Cerebellar nuclear complex (tissue), 1 donor: ENCODE measurements at places on chromosomes 4 and X.

DNA sequence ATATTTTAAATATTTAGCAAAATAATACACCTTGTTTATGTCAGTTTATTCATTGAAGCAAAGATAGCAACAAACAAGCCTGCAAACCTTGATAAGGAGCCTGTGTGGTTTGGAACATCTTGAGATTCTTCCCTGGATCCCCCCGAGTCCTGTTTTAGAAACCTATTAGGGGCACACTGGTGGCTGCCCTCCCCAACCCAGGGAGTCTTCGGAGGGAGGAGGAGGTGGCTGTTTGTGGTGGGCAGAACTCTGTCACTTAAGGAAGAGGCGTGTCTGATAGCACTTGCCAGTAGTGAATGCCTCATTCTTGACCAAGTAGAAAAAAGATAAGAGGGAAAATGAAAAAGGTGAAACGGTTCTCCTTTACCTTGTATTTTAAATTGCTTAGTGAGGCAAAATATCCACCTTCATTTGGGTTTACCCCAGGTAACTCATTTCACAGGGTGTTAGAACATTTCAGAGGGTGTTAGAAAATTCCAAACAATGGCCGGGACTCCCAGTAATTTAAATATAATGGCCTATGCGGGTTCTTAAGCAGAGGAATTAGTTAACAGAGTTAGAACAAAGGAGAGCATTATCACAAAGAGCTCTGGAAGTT is 10.4 kb downstream of the KIT start:
- no peak for DNase-seq

DNA sequence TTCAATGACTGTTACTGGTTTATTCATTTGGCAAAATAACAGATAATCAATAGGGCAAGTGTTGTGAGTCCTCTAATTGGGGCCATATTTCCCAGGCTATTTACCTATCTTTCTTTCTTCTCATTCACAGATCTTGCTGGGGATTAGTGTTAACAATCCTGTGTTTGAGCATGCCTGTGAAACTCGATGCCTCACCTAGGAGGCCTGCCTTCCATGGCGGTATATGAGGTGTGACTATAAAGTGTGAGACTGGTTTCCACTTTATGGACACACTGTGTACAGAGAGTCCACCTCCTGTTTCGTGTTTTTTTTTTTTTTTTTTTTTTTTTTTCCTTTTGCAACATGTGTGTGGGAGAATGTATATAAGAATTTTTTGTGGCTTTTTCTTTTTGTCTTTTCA is 199.3 kb downstream of the BMPR1B start:
- DNase-seq, result no peak

DNA sequence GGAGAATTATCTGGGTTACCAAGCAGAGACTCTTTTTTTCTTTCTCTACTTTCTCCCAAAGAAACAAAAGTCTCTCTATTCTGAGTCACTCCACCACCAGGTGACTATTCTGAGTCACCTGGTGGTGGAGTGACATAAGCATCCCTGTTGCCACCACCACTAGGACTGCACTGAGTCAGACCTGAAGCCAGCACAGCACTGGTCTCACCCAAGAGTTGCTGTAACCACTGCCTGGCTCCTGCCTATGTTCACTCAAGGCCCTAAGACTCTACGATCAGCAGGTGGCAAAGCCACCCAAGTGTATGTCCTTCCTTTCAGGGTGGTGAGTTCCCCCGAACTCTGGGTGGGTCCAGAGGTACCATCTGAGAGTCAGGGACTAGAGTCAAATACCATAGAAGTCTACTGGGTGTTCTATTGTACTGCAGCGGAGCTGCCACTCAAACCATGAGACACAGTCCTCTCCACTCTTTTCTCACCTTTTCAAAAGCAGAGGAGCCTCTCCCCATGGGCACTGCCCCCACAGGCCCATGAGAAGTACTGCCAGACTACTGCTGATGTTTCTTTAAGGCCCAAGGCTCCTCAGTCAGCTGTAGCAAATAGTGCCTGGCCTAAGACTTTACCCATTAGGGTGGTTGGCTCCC is 209.6 kb upstream of the IRS4 start:
- DNase-seq, result no peak

DNA sequence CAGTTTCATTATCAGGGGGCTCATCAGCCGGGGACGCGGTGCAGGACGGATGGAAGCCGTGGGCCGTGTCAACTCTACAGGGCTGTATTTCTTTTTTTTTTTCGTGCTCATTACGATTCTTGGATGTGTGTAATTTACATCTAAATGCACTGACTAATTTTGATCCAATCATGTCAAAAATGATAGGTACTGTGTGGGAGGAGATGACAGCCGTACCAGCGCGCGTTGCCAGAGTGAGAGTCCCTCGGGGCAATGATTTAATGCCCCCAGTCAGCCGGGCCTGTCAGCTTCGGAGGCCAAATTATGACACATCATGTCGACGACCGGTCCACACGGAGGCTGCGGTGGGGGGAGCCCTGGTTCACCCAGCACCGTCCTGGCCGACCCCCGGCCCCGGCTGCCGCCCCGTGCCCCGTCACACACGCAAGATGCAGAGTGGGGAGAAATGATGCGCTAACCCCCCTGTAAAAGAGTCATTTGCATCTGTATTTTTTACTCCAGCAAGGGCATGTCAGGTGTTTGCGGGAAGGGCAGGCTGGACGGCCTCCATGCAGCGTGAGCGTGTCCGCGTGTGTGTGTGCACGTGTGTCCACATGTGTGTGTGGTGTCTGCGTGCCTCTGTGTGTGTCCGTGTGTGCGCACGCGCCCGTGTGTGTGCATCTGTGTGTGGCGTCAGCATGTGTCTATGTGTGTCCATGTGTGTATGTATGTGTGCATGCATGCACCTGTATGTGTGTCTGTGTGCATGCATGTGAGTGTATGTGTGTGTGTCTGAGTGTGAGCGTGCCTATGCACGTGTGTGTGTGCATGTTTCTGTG is 74.3 kb upstream of the PPP2R3B start:
- DNase-seq, result no peak

DNA sequence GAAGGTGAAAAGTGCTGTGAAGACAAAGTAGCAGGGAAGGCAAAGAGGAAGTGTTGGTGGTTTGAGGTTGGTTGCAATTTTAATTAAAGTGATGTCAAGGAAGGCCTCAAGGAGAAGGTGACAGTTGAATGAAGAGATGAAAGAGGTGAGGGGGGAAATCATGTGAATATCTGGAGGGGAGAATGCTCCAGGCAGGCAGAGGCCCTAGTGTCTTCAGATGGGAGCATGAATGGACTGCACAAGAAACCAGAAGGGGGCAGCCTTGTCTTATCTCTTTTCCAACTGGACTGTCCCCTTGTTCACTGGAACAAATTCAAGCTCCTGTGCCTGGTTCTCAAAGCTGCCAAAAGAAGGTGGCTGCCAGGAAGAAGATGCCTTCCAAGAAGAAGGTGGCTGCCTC is 68.4 kb downstream of the MAOB start:
- DNase-seq, result peak; percentile 1

DNA sequence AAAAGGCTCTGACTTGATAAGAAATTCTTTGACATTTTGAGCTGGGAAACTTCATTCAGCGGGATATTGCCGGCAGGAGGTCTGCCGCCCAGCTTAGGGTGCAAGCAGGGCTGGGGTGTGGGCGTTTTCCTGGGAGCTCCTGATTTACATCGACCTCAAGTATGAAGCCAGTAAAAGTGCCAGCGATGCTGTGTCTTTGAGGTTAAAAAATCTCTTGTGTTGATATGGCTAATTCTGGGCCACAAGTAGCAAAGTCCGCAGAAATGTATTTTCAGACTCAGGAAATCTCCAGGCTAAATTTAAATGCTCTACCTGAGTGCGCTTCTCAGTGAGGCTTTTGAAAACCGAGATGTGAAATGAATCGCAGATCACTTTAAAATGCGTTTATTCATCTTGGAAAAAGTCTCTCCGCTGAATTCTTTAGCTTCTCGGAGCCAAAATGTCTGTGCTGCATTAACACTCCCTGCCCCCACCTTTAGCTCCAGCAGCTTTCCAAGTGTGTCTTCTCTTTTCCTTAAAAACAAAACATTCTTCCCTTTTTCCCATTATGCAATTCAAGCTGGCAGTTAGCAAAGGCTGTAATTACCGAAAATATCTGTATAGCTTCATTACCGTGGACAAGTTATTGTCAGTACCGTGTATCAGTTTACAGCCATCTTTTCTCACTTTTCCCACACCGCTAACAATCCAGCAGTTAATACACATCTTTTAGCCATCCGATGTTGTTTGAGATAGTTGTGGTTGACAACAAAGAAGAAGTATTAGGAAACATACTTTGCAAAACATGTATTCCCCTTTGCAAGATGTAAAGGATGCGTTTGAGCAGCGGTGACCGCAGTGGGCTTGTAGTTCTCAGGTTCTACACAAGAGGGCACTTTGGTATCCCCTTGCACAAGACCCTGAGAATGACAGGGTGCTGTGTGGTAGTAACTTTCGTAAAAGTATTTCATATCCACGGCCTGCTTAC is 136.0 kb upstream of the STX18 start:
- DNase-seq, result no peak

DNA sequence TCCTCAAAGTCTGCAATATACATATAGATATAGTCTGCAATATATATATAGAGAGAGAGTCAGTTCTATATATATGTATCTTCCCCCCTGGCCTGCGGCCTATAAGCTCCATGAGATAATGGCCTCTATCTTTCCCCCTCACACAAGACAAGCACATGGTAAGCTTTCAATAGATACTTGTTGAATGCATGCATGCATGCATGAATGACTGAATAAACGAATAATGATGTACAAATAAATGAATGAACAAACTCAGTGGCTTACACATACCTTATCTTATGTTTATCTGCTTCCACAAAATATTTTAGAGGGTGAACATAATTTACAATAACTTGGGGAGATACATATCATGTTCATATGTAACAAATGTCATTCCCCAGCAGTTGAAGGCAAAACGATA is 6.3 kb upstream of the GPM6A start:
- DNase-seq, result no peak

DNA sequence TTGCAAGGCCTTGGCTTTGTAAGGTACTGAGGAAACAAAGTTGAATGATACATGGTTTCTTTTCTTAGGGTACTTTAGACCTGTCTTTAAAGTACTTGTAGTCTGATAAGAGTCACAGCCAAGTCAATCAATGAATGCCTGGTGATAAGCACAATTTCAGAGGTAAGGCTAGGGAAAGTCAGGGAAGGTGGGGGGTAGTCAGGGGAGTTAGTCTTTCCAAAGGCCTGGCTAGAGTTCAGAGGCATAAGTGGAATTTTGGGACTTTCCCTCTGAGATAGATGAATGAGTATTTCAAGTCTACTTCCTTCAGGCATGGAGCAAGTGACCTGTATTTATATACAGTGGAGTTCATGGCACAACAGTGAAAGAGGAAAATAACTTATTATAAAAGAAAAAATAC is 78.3 kb downstream of the SLC4A4 start:
- no peak for DNase-seq

DNA sequence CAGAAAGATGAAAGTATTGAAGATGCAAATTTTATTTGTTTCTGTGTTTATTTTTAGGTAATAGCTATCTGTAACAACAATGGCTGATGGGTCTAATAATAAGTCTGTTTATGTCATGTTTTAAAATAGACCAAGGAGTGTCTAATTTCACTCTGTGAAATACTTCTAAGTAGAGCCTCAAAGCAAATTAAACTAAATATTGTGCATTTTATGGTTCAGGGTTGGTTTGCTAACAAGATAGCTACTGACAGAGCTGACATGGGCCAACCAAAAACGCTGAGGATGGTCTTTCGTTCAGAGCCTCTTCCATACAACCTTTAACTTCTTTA is 437.6 kb upstream of the CTSO start:
- no peak for DNase-seq

DNA sequence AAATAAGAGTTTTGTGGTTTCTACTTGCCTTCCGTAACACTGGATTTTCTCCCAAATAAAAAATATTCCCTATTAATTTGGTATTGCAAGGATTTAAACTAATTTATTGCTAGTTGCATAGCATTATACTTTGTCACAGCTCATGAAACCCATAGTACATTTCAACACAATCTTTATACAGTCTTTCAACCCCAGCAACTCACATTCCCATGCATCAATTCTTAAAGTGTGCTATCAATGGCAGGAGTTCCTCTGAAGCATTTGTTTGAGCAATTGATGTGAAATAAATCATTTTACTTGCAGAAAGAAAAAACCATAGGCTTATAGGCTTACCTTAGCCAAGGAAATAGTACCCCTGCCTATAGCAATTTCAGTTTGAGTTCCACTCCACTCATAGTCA is 251.9 kb downstream of the PAPSS1 start:
- no peak for DNase-seq

DNA sequence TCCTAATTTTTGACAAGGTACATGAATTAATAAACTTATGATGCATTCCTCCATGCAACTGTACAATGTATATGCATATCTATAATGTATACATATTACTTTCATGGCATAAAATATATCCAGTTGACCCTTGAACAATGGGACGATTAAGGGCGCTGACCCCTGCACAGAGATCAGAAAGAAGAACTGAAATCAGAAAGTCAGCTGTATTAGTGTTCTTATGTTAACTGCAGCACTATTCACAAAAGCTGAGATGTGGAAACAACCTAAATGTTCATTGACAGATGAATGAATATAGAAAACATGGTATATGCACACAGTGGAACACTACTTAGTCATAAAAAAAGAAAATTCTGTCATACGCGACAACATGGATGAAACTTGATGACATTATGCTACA is 457.1 kb downstream of the GBA3 start:
- DNase-seq, result no peak

GRCh38 chr4:41619161-41619560 is 81.2 kb downstream of the LIMCH1 start:
- DNase-seq, result no peak

DNA sequence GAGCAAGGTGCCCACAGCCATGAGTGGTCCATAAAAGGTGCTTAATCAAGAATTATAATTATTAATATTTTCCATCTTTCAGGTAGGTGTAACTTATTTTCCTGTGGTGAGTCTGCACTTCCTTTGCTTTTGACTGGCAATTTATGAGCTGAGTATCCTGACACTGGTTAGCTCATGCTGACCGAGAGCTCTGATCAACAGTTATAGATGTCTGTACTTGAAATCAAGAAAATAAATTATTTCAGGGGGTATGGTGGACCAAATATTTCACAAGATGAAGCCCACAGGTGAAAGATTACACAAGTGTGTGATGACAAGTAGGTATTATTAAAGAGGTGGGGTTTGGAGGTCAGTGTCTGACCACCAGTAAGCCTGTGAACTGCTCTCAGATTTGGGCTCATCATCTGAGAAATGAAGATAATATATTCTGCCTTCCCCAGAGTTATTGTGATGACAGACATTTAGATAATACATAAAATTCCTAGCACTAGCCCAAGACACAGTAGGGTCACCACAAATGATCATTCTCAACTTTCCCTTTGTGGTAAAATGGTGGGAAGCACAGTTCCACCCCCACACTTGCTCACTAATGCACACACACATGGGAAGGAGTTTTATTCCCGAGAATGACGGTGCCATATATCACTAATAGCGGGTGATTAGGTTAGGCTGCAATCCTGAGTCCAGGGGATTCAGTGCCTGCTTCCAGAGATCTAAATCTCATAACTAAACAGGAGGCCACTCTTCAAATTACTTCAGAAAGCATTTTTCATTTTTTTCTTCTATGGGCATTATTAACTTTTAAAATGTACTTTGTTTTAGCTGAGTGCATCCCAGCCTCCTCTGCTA is 34.0 kb upstream of the PACRGL start:
- no peak for DNase-seq
